ENCODE measurements at places on chromosomes 7 and 10. TPM values are rescaled to one million over a fixed set of nuclear protein-coding genes. Genes with fewer than 3 reads are reported as not detected.

FBXL13 gene
- total RNA-seq, result 1.4 TPM

SUN3 gene
- not detected for total RNA-seq

MYPN gene
- total RNA-seq, result not detected

BTBD16 gene
- total RNA-seq, result 2.4 TPM

KCNMA1 gene
- 163 TPM for total RNA-seq

SAMD9L gene
- 10.8 TPM for total RNA-seq

HABP2 gene
- total RNA-seq, result not detected

C7orf33 gene
- not detected for total RNA-seq

SCART1 gene
- 7.3 TPM for total RNA-seq

DNA sequence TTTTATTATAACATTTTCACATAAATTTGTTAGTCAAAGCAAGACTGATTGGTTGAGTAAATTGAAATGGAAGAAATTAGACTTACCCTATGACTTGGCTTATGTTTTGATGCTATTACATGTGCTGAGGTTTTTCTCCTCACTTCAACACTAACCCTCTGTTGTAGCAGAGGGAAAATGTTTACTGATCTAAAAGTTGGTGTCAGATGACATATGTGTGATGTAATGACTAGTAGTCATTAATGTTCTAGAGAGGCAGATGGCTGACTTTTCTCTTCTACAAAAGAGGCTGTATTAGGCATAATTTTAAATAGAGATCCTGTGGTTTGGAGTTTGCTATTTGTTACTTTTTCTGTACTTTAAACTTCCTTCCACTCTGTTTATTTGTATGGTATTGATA is 266.0 kb downstream of the BBS9 start:
- no peak overlapping the region for H3K27ac ChIP-seq
- H3K27me3 ChIP-seq, result no peaks in the 10 kb centered on the region
- H3K4me1 ChIP-seq, result no peaks in the 10 kb centered on the region

DNA sequence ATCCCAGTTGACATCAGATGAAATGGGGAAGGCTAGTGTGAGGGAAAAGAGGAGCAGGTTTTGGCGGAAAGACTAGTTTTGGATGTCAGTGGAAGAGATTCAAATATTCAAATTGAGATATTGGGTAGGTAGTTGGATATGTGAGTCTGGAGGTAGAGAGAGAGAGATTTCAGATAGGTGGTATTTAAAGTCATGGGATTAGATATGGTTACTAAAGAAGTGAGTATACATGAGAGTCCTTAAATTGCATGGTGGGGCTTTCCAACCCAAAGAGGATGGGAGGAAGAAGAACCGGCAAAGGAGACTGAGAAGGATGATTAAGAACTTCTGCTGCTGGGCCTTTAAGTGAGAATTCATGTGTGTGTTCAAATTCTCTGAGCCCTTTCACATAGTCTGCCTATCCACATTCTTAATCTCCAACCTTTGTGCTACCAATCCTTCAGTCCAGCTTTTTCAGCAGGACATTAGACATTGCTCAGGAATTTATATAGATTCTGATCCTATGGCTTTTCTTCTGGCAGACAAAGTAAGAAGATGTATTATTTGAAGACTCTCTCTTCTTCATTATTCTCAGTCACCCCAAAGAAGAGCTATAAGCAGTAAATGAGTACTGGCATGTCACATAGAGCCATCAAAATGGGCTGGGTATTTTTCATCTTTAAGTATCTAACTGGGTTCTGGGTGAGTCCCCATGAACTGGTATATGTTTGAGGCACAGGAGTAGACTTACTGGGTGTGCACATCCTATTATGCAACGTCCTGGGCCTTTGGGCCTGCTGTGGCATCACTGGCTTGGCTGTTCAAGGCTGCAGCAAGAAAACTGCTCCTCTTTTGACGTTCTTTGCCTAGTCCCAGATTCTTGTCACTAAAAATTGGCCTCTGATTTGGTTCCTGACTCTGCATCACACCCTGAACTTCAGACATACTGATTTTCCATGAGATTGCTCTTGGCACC is 33.6 kb downstream of the ST7 start:
- no peak overlapping the region for H3K4me3 ChIP-seq
- no peaks in the 10 kb centered on the region for H3K27me3 ChIP-seq
- H3K36me3 ChIP-seq, result no peaks in the 10 kb centered on the region
- no peaks in the 10 kb centered on the region for H3K4me1 ChIP-seq

- H3K27me3 ChIP-seq, result no peaks in the 10 kb centered on the region
- DNase-seq, result peak; percentile 65
- peak overlapping the region; percentile 65 for H3K27ac ChIP-seq
- no peak overlapping the region for H3K4me3 ChIP-seq
- no peaks in the 10 kb centered on the region for H3K36me3 ChIP-seq
Measured at GRCh38 chr10:121459622-121460453, 138.4 kb downstream of the FGFR2 start.

DNA sequence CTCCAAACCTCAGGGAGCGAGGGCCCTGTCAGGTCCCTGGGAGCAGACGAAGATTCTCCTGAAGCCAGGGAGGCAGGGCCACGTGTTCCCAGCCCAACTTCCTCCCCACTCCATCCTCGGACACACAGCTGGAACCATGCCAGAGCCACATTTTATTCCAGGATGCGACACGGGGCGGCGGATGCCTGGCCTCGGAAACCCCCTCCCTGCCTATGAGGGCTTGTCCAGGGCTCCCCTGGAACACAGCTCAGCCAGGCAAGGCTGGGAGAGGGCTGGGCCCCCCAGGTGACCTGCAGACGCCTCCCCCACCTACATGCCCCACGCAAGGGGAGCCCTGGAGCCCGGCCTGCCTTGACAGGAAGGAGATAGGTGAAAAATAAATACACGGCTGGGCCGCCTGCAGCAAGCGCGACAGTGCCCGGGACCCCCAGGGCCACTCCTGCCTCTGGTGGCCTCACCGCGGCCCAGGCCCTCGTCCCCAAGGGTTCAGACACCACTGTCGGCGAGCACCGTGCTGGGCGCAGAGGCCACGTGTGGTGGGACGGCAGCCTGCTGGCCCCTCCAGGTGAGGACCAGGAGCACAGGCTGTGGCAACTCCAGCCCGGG is 21.5 kb downstream of the GET4 start:
- peaks cover 4% of the 10 kb centered on the region for H3K36me3 ChIP-seq
- H3K27ac ChIP-seq, result no peak overlapping the region
- no peaks in the 10 kb centered on the region for H3K27me3 ChIP-seq
- H3K4me1 ChIP-seq, result no peaks in the 10 kb centered on the region

GRCh38 chr7:91347290-91347689 is 83.1 kb downstream of the FZD1 start:
- H3K27me3 ChIP-seq, result no peaks in the 10 kb centered on the region
- H3K4me3 ChIP-seq, result no peak overlapping the region
- no peak overlapping the region for H3K27ac ChIP-seq
- no peaks in the 10 kb centered on the region for H3K36me3 ChIP-seq
- peaks cover 7% of the 10 kb centered on the region for H3K4me1 ChIP-seq

DNA sequence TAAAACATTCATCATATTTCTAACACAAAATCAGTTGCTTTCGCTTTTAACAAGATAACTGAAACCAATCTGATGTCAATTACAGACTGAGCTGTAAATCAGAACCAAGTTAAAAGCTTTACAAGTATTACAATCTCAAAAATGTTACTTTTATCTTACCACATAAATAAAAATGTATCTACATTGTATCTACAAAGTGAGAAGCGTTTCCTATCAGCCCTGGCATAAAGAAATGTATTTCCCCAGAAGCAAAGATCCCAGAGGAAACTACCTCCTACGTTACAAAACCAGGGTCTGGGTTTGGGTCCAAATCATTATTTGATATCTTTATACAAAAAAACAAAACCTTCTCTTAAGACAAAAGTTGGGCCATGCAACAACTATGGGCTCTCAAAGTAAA is 2.6 kb downstream of the SMURF1 start:
- H3K4me3 ChIP-seq, result peak overlapping the region; percentile 77
- DNase-seq, result no peak
- no peaks in the 10 kb centered on the region for H3K36me3 ChIP-seq

DNA sequence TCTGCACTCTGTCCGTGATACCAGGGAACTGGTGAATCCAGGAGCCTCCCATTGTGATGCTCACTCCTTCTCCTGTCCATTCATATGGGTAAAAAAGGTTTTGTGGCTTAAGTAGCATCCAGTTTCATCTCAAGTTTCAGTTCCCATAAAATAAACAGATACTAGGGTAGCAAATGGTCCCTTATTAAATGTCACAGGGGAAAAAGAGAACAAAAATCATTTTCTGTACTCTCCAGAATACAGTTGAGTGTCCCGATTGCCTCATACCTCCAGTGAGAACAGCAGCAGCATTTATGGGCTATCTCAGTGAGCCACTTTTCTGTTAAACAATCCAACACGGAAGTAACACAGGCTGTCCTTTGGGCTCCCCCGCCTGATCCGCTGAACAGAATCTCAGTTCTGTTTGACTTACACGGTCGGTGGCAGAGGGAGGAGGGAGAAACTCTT is 179.6 kb downstream of the CELF2 start:
- H3K4me3 ChIP-seq, result no peak overlapping the region
- peak; percentile 74 for DNase-seq
- H3K27me3 ChIP-seq, result no peaks in the 10 kb centered on the region
- H3K27ac ChIP-seq, result no peak overlapping the region
- no peaks in the 10 kb centered on the region for H3K4me1 ChIP-seq

- H3K27ac ChIP-seq, result no peak overlapping the region
- no peak for DNase-seq
- no peaks in the 10 kb centered on the region for H3K4me1 ChIP-seq
- peaks cover 2% of the 10 kb centered on the region for H3K36me3 ChIP-seq
- no peak overlapping the region for H3K4me3 ChIP-seq
Measured at GRCh38 chr10:119782981-119783664, 57.3 kb downstream of the INPP5F start.

GRCh38 chr10:14478201-14478600 is 147.5 kb upstream of the FRMD4A start:
- no peaks in the 10 kb centered on the region for H3K27me3 ChIP-seq
- H3K4me3 ChIP-seq, result no peak overlapping the region
- no peak for DNase-seq
- H3K36me3 ChIP-seq, result no peaks in the 10 kb centered on the region
- H3K27ac ChIP-seq, result no peak overlapping the region

DNA sequence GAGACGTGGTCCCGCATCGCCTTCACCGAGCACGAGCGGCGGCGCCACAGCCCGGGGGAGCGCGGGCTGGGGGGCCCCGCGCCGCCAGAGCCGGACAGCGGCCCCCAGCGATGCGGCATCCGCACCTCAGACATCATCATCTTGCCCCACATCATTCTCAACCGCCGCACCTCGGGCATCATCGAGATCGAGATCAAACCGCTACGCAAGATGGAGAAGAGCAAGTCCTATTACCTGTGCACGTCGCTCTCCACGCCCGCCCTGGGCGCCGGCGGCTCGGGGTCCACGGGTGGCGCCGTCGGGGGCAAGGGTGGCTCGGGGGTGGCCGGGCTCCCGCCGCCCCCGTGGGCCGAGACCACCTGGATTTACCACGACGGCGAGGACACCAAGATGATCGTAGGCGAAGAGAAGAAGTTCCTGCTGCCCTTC is 737 bp downstream of the CNNM2 start:
- DNase-seq, result peak; percentile 45
- H3K36me3 ChIP-seq, result no peaks in the 10 kb centered on the region
- H3K27ac ChIP-seq, result no peak overlapping the region

DNA sequence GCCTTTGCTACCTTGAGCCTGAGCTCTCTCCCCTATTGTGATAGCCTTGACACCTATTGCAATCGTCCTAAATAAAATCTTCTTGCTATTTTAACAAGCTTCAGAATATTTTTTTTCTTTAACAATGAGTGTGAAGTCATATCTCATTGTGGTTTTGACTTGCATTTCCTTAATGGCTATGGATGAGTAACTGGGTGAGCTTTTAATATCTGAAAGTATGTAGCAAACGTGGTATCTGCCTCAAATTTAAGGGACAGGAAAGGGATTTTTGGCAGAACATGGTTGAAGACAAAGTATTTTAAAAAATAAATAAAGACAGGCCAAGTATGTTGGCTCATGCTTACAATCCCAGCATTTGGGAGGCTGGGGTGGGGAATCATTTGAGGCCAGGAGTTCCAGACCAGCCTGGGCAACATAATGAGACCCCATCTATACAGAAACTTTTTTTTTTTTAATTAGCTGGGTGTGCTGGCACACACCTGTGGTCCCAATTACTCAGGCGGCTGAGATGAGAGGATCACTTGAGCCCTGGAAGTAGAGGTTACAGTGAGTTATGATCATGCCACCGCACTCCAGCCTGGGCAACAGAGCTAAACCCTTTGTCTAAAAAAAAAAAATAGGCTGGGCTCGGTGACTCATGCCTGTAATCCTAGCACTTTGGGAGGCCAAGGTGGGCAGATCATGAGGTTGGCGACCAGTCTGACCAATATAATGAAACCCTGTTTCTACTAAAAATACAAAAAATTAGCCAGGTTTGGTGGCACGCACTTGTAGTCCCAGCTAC is 319.3 kb upstream of the NRP1 start:
- H3K4me1 ChIP-seq, result no peaks in the 10 kb centered on the region
- no peak overlapping the region for H3K4me3 ChIP-seq
- no peaks in the 10 kb centered on the region for H3K27me3 ChIP-seq
- H3K27ac ChIP-seq, result no peak overlapping the region
- H3K36me3 ChIP-seq, result no peaks in the 10 kb centered on the region

GRCh38 chr10:131082991-131083481 is 228.5 kb downstream of the TCERG1L start:
- H3K4me3 ChIP-seq, result no peak overlapping the region
- no peak for DNase-seq
- no peak overlapping the region for H3K27ac ChIP-seq
- H3K4me1 ChIP-seq, result no peaks in the 10 kb centered on the region
- H3K36me3 ChIP-seq, result no peaks in the 10 kb centered on the region

GRCh38 chr7:39304178-39304577 is 262.0 kb upstream of the YAE1 start:
- DNase-seq, result no peak
- no peaks in the 10 kb centered on the region for H3K36me3 ChIP-seq
- no peak overlapping the region for H3K27ac ChIP-seq
- no peak overlapping the region for H3K4me3 ChIP-seq
- H3K4me1 ChIP-seq, result peaks cover 5% of the 10 kb centered on the region
- no peaks in the 10 kb centered on the region for H3K27me3 ChIP-seq

- no peaks in the 10 kb centered on the region for H3K4me1 ChIP-seq
- no peak for DNase-seq
- H3K36me3 ChIP-seq, result peaks cover 1% of the 10 kb centered on the region
- no peak overlapping the region for H3K27ac ChIP-seq
- no peaks in the 10 kb centered on the region for H3K27me3 ChIP-seq
Measured at GRCh38 chr7:78323118-78323517, 524.5 kb downstream of the PHTF2 start.

DNA sequence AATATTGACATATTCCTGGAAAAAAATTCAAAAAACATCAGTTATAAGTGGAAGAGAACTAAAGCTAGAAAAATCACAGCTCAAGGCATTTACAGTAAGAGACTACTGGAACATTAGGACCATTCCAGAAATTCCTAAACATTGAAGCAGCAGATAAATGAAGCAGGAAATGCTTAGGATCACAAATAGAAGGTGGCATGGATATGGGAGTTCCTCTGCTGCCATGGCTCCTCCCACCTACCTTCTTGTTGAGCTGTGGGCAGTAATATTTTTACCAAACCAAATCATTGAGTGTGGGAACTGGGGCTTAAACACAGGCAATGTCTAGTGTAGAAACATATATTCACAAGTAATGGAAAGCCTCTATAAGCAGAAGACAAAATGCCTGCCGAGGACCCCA is 292.8 kb downstream of the ANKRD7 start:
- H3K4me3 ChIP-seq, result no peak overlapping the region
- no peaks in the 10 kb centered on the region for H3K36me3 ChIP-seq
- no peaks in the 10 kb centered on the region for H3K27me3 ChIP-seq
- no peak for DNase-seq
- no peaks in the 10 kb centered on the region for H3K4me1 ChIP-seq
- H3K27ac ChIP-seq, result no peak overlapping the region

GRCh38 chr7:1707756-1708595 is 37.9 kb downstream of the ELFN1 start:
- no peaks in the 10 kb centered on the region for H3K36me3 ChIP-seq
- H3K27ac ChIP-seq, result no peak overlapping the region
- H3K4me3 ChIP-seq, result no peak overlapping the region

All from aorta (tissue), 5 donors.